Inflammatory macrophage treated with lipopolysaccharide for 1 hour (primary cell): ENCODE measurements at places on chromosomes 2 and 18.

DNA sequence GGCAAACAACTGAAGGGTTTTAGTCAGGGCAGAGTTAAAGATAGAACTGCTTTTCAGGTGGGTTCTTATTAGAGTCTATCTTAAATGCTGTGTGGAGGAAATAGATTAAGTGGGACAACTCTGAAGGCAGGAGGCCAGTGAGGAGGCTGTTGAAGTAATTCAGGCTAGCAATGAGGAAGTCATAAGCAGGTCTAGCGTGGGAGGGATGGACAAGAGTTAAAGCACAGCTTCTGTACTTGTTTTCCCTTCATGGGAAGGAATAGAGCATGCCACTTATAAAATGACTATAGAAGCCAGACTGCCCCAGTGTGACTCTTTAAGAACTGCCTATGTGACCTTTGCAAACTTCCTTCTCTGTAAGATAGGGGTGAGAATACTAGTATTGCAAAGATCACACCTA lies 202.0 kb upstream of the LRRTM1 start:
- no peak for DNase-seq

DNA sequence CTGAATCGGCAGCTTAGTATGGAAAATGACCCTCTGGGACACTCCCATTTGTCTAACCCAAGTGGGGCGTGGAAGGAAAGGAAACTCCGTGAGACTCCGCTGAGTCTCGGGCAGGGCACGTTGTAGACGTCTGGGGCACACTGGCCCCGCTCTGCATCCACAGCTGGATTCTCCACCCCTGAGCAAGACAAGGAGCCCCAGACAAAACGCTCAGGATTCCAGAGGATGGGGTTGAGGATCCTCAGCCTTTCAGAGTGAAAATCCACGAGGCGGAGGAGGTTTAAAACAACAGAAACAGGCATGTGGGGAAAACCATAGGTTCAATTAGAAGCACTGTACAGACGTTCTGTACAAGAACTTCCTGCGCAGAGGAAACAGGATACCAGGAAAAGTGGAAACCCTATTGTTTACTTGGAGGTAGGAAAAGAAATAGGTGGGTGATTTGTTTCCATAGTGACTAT lies 124.9 kb upstream of the ZNF236 start:
- no peak for DNase-seq

GRCh38 chr2:126908721-126909177 lies 10.1 kb downstream of the TEX51 start:
- DNase-seq = no peak

GRCh38 chr18:59681521-59682004 lies 15.7 kb downstream of the CCBE1 start:
- DNase-seq = no peak

- DNase-seq = no peak
These were observed 41.2 kb downstream of the KYNU start for GRCh38 chr2:142918624-142919023.

GRCh38 chr2:194562329-194562728 lies 1094.7 kb upstream of the SLC39A10 start:
- no peak for DNase-seq

GRCh38 chr2:32496662-32497061 lies 131.2 kb upstream of the TTC27 start:
- peak; percentile 80 for DNase-seq

- no peak for DNase-seq
These were observed 32.2 kb downstream of the PELI1 start for GRCh38 chr2:64112016-64112415.

GRCh38 chr2:195520671-195521155 lies 136.3 kb upstream of the SLC39A10 start:
- no peak for DNase-seq

DNA sequence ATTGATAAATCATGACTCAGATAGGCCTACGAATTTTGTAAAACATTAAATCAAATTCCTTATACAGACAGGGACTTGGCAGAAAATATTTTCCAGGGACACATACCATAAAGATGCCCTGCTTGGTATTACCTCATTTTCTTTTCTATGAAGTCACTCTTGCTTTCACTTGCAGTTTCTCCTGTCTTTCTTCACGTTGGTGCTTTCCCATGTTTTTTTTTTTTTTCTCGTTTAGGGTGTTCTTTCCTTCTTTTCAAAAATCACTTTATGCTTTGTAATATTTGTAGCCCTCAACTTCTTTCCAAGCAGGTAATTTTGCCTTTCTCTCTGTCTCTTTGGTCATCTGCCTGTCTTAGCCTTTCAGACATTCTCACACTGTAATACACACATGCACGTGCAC lies 40.7 kb downstream of the CDC42EP3 start:
- peak; percentile 68 for DNase-seq

DNA sequence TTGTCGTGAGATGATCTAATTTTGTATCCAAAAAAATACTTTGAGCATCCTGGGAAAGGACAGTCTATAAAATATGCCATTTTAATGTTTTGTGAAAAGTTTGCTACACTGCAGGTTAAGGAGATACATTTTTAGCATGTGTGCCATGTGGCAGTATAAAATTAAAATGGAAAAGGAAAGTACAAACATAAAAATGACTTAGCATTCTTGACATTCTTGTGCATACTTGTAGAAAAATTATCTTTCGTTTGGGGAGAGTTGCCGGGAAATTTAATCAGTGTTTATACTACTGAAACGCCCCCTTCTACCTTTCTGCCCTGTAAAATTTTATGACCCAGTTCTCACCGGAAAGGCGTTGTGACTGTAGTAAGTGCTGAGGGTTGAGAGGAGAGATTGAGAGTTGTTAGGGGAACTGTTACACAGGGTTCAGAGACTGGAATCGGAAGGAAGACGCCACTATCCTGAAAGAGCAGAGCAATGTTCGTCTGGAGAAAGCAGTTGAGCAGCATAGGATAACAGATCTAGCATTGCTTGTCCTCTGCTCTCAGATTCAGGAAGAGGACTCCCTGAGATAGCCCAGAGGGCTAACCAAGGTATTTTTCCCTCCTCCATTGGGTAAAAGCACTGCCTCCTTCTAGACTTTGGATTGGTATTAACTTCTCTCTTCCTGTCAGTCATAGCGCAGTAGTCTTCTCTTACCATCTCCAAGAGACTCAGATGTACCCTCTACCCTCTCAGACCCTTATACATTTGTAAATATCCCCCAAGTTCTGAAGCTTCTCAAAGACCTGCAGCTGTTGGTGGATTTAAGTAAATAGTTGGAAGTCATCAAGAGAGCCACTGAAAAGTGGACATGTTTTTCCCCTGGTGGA lies 2.7 kb downstream of the CDH20 start:
- no peak for DNase-seq

DNA sequence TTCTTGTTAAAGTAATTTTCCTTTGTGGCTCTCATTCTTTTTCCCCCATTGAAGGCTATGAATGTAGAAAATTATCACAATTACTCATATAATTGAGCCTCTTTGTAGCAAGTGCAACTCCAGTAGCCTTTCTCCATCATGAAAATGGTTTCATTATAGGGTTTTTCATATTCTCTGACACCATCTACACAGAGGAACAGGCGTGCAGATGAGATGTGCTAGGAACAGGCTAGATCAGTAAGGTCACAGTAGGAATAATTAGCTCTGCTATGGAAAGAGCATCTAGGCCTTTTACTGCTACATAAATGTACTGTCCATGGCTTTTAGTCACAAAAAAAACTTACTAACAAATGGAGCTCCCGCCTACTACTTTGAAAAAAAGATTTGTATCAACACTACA lies 12.6 kb upstream of the DLX1 start:
- no peak for DNase-seq

GRCh38 chr2:152766928-152767327 lies 48.5 kb downstream of the ARL6IP6 start:
- DNase-seq = no peak

GRCh38 chr2:208356846-208357574 lies 49.6 kb upstream of the PTH2R start:
- no peak for DNase-seq

DNA sequence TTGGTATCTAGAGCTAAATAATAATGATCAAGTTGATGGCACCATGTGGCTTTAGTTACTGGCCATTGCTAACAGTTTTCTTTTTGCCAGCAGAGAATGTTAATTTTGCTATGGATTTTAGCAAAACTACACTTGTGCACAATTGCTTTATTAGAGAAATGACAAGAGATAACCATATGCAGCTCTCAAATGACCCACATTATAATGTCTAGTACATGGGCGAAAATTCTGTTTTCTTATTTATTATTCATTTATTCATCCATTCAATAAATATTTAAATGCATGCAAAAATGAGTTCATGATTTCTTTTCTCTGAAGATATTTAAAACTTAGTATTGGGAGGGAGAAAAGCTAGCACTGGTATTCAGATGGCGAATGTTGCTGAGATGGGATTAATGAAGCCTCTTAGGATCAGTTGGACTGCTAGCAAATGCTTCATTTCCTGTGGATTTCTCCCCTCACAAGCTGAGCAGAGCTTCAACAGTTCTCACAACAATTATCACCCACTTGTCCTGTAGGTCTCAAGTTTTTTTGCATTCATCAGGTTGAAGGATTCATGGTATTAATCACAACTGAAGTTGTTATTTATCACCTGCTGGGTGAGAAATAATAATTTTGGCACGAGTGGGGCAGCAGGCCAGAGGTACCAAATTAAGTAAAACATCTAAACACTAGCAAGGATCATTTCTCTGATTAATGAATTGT lies 95.2 kb downstream of the MTX2 start:
- no peak for DNase-seq

DNA sequence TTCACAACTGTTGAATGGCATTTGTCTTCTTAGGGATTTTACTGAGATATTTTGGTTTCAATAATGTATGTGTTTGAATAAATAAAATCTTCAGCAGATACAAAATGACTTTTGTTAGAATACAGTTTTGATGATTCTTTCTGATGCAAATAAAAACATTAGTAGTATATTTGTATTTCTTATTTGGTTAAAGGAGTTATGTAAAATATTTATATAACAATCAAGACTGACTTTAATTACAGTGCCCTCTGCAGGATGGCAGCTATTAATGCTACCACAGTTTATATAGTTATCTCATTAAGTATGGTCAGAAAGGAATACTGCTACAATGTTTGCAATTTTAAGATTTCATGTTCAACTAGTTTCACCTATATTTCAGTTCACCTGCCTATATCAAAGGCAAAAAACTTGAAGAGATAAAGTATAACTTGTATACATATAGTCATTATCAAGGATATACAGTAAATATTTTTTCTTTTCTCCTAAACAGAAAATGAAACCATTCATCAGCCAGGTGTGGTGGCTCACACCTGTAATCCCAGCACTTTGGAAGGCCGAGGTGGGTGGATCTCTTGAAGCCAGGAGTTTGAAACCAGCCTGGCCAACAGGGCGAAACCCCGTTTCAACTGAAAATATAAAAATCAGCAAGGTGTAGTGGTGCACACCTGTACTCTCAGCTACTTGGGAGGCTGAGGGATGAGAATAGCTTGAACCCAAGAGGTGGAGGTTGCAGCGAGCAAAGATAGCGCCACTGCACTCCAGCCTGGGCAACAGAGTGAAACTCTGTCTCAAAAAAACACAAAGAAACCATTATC lies 19.8 kb downstream of the ARL5A start:
- no peak for DNase-seq
